ENCODE measurements at places on chromosomes 3 and 15. TPM values are rescaled to one million over a fixed set of nuclear protein-coding genes. Genes with fewer than 3 reads are reported as not detected.

Gene PBRM1
- total RNA-seq: 33.2 TPM

Gene ALDH1A2
- not detected for total RNA-seq

DNA sequence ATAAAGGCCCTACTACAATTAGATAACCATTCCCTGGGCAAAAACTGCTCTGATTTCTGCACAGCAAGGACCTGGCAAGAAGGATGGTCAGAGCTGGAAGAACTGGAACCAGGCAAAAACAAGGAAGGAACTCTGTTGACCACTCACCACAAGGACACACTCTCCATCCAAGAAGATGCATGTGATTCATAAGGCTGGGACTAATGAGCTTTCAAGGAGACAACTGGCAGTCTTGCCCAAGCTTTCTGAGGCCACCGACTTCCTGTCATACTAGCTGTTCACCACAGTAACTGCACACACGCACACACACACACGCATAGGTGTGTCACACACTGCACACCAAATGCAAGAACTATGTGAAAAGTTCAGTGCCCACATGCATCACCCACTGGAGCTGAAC lies 256.6 kb downstream of the OCA2 start:
- no peaks in the 10 kb centered on the region for H3K27me3 ChIP-seq
- no peak overlapping the region for H3K27ac ChIP-seq
- DNase-seq: no peak

- DNase-seq: peak; percentile 77
- no peaks in the 10 kb centered on the region for H3K27me3 ChIP-seq
- 0 out of 2 replicates have a peak overlapping the region, but pooled peaks have one; percentile 2 for H3K4me3 ChIP-seq
- H3K36me3 ChIP-seq: no peaks in the 10 kb centered on the region
- H3K27ac ChIP-seq: no peak overlapping the region
Observed at GRCh38 chr3:141454906-141455602, 31.8 kb upstream of the RASA2 start.

Gene RETNLB
- total RNA-seq: not detected

Gene ANKUB1
- total RNA-seq: not detected

DNA sequence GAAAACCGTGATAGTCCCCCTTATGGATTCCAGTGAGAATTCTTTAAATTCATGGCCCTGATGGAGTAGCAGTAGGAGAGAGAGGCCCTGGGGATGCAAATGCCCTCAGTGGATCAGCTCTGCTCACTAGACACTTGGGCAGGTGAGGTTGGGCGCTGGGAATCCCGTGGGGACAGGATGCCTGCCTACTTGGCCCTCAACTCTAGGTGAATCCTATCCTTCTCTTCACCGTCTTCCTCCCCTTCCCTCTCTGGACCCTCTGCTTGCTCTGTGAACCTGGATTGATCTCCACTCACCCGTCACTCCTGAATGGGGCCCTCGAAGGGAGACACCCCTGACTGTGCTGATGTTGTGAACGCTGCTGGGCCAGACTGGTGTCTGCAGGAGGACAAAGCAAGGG lies 77.4 kb downstream of the SEC22A start:
- H3K27ac ChIP-seq: no peak overlapping the region
- no peaks in the 10 kb centered on the region for H3K4me1 ChIP-seq
- no peaks in the 10 kb centered on the region for H3K27me3 ChIP-seq
- no peak overlapping the region for H3K4me3 ChIP-seq
- DNase-seq: no peak
